Pancreas (tissue), 10 donors: ENCODE measurements at places on chromosomes 7 and 10. TPM values are rescaled to one million over a fixed set of nuclear protein-coding genes. Genes with fewer than 3 reads are reported as not detected.

DNA sequence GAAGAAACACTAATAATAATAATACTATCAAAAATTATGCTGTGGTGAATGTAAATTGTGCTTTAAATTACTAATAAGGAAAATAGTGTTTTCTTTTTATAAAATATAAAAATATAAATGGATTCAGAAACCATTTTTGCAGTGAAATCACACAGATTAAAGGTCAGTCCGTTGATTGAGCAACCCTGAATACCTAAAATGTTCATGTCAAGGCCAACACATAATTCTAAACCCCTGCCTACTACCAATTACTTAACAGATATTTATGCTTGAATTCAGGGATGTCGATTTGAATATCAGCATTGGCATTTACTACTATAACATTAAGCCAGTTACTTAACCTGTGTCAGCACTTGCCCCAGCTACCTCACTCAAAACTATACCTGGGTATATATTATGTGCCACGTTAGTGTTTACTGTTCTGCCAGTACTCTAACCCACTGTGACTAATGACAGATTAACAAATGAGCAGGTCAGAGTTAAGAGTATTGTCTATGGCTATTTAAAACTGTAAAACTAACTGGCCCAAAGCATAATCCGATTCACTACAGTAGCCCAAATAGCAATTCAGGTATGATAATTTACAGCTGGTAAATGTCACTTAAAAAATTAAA, 165.0 kb downstream of the KMT2E start:
- no peaks in the 10 kb centered on the region for H3K36me3 ChIP-seq
- H3K27me3 ChIP-seq: no peaks in the 10 kb centered on the region
- no peak overlapping the region for H3K4me3 ChIP-seq
- no peak for DNase-seq

LRRC72 gene
- not detected for total RNA-seq

GRCh38 chr10:45421221-45422097, 47.4 kb downstream of the ALOX5 start:
- H3K27ac ChIP-seq: peak overlapping the region; percentile 85
- DNase-seq: peak; percentile 63
- H3K4me3 ChIP-seq: no peak overlapping the region
- H3K4me1 ChIP-seq: peaks cover 22% of the 10 kb centered on the region

GRCh38 chr10:806451-807162, 117.1 kb upstream of the DIP2C start:
- DNase-seq: no peak
- H3K27ac ChIP-seq: no peak overlapping the region
- peaks cover 9% of the 10 kb centered on the region for H3K36me3 ChIP-seq
- H3K27me3 ChIP-seq: no peaks in the 10 kb centered on the region

GCK gene
- total RNA-seq: 0.57 TPM

DNA sequence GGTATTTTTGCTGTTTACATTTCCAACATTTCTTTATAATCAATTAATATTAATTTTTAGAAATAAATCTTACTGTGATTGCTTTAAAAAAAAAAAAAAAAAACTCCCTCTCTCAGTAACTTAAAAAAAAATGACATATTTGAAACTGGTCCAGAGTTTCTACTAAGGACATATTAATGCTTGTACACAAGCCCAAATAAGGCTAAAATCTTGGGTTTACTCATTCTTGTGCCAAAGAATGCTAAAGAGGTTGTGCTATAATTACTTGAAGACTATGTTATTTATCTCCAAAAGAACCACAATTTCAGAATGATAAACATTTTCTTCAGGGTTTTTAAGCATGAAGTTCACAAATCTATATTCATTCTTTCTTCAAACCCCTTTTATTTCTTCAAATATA, 39.4 kb upstream of the PHF14 start:
- no peak overlapping the region for H3K4me3 ChIP-seq
- no peaks in the 10 kb centered on the region for H3K27me3 ChIP-seq
- no peak for DNase-seq
- peaks cover 22% of the 10 kb centered on the region for H3K36me3 ChIP-seq

PRKAR2B gene
- total RNA-seq: 5.8 TPM

DENND2A gene
- 1.8 TPM for total RNA-seq

UBE2H gene
- total RNA-seq: 68.8 TPM

- peaks cover 10% of the 10 kb centered on the region for H3K27me3 ChIP-seq
- no peaks in the 10 kb centered on the region for H3K36me3 ChIP-seq
- no peak overlapping the region for H3K4me3 ChIP-seq
- H3K27ac ChIP-seq: no peak overlapping the region
- H3K4me1 ChIP-seq: no peaks in the 10 kb centered on the region
These were observed 32.4 kb downstream of the CAMK2B start for GRCh38 chr7:44292876-44293560.

POLL gene
- 30.5 TPM for total RNA-seq

- H3K27ac ChIP-seq: no peak overlapping the region
- no peaks in the 10 kb centered on the region for H3K36me3 ChIP-seq
- H3K4me1 ChIP-seq: no peaks in the 10 kb centered on the region
- H3K27me3 ChIP-seq: no peaks in the 10 kb centered on the region
These were observed 288.9 kb upstream of the SEMA3C start for GRCh38 chr7:81207801-81208200.

- H3K27ac ChIP-seq: peak overlapping the region; percentile 48
- no peaks in the 10 kb centered on the region for H3K36me3 ChIP-seq
- H3K4me1 ChIP-seq: peaks cover 13% of the 10 kb centered on the region
- no peaks in the 10 kb centered on the region for H3K27me3 ChIP-seq
- H3K4me3 ChIP-seq: no peak overlapping the region
These were observed 116.1 kb upstream of the PALS2 start for GRCh38 chr7:24457219-24457558.

CAMK2B gene
- 2.2 TPM for total RNA-seq

LANCL2 gene
- total RNA-seq: 7.4 TPM

SEPTIN7 gene
- 75.9 TPM for total RNA-seq

GRCh38 chr10:63466144-63466935, 563 bp upstream of the JMJD1C start:
- H3K27ac ChIP-seq: peak overlapping the region; percentile 91
- no peaks in the 10 kb centered on the region for H3K27me3 ChIP-seq
- H3K36me3 ChIP-seq: no peaks in the 10 kb centered on the region
- peaks cover 5% of the 10 kb centered on the region for H3K4me1 ChIP-seq
- DNase-seq: no peak

DNA sequence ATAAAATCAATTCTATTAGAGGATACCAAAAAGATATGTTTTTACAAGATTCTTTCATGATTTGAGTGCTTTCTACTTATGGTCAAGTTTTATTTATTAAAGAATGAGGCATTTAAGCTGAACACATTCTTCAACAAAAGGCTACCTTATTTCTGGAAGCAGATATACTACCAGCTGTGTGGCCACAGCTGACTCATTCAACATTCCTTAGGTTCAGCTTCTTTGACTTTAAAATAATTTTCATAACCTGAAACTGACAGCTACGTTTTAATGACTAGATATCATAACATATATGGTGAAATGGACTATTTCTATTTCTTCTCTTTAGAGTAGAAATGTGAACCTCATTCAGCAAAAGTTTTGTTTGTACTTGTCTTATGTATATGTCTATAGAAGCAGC, 414.2 kb upstream of the SEMA3C start:
- no peaks in the 10 kb centered on the region for H3K27me3 ChIP-seq
- H3K4me1 ChIP-seq: no peaks in the 10 kb centered on the region
- no peak for DNase-seq
- no peak overlapping the region for H3K4me3 ChIP-seq

LIPJ gene
- total RNA-seq: 0.17 TPM

DNA sequence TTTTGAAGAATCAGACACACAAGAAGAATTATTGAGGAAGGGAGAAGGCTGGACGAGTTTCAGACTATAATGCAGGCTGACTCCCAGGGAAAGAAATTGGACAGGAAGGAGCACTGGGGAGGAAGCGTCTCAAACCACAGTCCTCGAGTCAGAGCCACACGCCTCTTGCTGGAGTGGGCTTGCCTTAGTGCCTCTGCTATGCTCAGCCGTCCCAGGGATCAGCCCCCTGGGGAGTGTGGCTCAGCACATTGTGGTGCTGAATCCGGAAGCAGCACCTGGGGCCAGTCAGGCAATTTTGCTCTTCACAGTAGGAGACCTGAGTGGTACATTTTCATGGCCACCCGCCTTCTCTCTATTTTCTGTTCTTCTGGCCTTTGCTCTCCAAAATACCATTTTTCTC, 67.4 kb upstream of the SLC35G1 start:
- no peak for DNase-seq
- H3K36me3 ChIP-seq: no peaks in the 10 kb centered on the region
- no peak overlapping the region for H3K27ac ChIP-seq
- no peak overlapping the region for H3K4me3 ChIP-seq
- no peaks in the 10 kb centered on the region for H3K4me1 ChIP-seq
